Nucleus accumbens (tissue), 56 donors: ENCODE measurements at places on chromosomes 1 and 21.

DNA sequence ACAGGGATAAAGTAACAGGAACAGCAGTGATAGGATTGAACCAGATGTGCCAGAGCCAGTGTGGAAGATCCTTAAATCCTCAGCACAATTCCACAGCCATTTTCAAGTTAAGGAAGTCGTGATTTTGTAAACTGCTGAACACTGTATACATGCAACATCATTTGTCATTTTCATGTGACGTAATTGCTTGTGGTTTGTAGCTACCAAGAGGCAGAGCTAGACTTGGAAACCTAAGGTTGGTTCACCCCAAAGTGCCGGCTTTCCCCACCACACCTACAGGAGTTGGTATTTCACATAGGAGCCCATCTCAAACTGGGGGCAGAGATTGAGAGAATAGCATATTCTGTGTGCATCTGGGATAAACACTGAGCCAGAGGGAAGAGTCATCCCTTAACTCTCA is 113.9 kb downstream of the CAPN8 start:
- DNase-seq = no peak

DNA sequence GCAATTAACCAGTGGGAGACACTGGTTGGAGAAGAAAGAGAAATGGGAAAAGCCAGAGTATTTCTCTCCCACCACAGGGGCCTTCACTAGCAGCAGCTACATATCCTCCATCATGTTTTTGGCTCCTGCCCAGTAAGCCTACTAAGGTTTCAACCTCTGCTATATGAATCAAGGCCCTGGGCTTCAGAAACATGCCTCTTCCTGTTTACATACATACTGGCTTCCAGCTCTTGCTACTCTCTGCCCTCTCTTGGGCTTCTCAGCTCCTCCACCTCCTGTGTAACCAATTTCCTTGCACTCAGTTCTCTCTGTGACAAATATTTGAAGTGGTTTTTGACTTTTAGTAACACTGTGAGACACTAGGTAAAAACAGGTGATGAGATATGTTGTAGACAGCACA is 80.8 kb downstream of the LRRC7 start:
- DNase-seq = no peak

DNA sequence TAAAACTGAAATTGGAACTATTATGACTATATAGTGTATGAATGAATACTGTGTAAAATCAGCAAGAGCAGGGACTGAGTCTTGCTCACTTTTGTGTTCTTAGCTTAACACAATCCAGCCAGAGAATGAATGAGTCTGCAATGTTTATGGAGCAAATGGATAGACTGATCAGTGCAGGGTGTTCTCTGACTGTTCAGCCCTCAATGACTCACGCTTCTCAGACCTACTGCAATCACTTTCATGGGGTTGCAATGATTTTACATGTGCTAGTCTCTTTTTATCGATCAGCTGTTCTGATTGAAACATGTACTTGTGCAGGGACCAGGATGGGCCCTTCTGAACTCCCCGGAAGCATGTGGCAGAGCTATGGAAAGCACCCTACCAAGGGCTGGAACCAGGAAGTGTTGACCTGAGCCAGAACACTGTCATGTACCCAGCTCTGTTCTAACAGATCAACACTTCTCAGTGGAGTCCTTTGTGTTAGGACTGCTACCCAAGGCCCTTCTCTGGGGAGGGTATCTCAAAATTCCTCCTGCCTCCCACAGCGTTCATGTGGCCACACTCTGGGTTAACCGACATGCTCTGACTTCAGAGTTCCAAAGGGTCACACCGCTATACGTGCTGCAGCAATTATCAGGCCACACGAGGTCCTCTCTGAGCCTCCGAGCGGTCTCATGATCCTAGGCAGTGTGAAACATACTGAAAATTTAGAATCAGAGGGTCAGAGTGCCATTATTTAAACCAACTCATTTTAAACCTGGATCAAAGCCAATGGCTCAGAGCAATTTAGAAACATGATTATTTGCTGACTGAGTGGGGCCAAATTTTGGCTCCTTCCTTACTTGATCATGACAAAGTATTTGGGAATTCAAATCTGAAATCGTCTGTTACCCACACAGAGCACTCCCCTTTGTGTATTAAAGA is 35.2 kb downstream of the GRIK1 start:
- DNase-seq = no peak

DNA sequence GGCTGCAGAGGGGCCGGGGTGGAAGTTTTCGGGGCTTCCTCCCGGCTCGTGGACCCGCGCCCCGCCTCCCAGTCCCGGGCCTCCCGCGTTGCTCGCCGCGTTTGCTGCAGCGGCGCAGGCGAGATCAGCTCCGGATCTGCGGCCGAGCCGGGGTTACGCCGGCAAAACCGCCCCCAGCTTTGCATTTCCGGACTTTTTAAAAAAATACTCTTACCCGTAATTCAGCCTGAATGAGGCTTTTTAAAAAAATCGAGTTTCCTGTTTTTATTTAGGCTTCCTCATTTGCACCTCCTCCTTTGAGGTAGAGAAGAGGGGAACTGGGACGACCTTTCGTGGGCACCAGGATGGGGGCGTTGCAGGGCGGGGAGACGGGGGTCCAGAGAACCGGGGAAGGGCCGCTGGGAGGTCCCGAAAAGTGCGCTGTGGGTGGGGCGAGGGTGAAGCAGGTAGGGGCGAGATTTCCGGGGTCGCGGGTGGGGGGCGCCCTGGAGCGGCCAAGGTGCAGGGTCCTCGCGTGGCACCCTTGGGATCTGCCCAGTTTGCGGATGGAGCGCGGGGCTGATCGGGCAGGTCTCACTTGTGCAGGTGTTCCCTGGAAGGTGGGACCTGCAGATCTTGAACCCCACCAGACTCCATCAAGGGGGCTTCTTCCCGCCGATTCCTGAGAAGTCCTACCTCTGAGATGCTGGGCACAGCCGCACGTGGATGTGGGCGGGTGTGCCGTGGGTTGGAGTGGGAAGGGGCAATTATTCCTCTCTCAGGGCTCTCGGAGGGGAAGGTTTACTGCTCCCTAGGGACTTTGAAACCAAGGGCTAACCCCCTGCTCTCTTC is 1.1 kb downstream of the PIK3CD start:
- DNase-seq = no peak

- DNase-seq = no peak
Measured at GRCh38 chr1:37477198-37477931, 3.0 kb downstream of the ZC3H12A start.

DNA sequence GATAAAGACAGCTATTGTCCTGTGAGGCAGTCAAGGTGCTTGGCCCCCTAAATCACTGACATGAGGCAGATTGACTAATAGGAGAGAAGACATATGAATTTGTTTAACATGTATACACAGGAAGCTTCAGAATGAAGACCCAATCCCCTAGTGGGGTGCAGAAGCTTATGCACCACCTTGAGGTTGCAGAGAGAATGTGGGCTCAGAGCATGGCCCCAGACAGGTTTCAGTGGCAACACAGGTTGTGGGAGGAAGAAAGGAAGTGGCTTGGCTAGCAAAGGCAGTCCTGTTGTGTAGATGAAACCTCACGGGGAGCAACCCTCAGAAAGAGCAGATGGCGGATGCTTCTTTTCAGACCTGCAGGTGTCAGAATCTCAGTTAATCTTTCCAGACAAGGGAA is 37.0 kb upstream of the PARP1 start:
- DNase-seq = no peak

DNA sequence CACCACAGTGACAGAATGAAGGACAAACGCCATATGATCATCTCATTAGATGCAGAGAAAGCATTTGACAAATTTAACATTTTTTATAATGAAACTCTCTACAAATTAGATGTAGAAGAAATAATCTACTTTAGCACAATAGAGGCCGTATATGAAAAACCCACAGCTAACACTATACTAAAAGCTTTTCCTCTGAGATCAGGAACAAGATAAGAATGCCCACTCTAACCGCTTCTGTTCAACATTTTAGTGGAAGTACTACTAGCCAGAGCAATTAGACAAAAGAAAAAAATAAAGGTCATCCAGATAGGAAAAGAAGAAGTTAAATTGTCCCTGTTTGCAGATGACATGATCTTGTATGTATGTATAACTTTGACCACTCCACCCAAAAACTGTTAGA is 109.7 kb downstream of the SLC35F3 start:
- DNase-seq = no peak

DNA sequence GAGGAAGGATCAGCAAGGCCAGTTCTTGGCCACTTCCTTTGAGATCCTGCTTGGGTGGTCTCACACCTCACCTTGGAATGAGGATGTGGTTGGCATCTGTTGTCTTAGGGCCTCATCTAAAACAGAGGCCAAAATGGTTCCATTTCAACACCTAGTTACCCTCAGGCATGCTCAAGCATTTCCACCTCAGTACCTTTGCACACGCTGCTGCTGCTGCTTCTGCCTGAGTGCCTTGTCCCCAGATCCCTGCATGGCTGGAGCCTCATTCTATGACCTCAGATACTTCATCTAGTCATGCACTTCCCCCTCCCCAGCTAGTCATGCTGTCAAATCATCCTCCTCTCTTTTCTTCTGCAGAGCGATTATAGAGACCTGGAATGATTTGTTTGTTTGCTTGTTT is 86.8 kb downstream of the ACTL8 start:
- DNase-seq = no peak

DNA sequence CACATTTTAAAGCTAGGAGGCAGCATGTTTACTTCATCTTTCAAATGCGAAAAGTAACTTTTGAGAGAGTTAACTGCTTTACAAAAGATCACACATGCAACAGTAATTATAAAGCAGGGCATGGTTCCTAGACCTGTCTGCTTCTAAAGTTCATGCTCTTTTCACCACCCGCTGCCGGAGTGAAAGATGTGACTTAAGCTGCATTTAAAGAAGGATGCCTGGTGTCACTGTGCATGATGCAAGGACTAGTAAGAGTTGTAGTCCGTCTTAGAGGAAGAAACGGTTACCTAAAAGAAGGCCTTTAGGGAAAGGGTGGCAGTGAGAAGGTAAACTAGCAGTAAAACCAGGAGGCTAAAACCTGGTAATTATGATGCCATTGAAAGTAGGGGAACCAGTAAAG is 1689.1 kb downstream of the KCNT2 start:
- no peak for DNase-seq

- no peak for DNase-seq
Measured at GRCh38 chr1:51088474-51088873, 13.6 kb upstream of the C1orf185 start.

DNA sequence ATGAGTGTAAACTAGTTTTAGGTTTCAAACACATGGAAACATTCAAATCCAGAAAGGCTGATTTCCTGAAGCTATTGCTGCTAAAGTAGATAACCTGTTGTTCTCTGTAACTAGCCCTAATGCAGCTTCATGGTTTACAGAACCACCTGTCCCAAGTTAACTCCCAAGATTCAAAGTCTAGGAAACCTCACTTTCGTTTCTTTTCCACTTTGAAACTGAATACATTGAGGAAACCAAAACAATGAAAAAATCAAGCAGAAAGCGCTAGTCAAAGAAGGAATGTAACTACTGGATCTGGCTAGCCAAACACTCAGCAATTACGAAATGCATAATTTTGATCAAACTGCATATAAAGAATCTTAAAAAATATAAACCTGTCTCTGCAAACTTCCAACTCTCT is 17.8 kb downstream of the SLC16A1 start:
- DNase-seq = no peak

- DNase-seq = no peak
Measured at GRCh38 chr1:27538793-27539192, 48.8 kb upstream of the WASF2 start.

DNA sequence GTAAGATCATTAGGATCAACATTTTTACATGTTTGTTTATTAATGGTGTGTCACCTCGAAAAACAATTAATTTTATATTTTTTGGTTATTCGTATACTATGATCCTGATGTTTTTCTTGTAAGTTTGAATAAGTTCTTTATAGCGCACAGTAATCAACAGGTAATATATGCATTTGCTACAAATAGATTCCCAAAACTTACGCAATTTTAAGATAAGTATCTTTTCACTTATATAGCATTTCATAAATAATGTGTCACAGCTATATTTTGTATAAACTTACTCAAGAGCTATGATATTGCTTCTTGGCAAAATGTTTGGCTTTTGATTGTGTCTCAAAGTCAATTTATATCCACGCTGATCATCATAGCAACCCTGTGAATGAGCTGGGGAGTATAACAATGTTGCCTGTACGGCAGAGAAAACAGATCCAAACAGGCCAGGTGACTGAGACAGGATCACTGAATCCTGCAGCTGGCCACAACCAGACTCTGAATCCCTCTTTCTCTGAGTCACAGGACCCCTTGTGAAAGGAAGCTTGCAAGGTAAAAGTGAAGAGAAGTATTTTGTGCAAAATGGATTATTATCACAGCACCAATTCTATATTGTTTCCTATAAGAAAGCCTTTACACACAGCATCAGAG is 48.6 kb downstream of the GNG12 start:
- no peak for DNase-seq

DNA sequence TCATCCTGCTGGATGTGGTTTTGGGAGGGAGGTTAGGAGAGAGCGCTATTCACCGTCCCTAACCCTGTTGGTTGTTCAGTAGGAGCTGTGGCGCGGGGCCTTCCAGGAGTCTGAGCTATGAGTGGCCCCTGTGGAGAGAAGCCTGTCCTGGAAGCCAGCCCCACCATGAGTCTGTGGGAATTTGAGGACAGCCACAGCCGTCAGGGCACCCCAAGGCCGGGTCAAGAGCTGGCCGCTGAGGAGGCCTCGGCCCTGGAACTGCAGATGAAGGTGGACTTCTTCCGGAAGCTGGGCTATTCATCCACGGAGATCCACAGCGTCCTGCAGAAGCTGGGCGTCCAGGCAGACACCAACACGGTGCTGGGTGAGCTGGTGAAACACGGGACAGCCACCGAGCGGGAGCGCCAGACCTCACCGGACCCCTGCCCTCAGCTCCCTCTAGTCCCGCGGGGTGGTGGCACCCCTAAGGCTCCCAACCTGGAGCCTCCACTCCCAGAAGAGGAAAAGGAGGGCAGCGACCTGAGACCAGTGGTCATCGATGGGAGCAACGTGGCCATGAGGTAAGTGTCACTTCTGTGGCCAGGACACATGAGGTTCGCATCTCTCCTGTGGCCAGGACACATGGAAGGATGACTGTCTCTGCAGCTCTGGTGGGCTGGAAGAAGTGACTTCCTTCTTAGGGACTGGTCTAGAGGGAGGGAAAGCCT is 1.2 kb downstream of the ZC3H12A start:
- DNase-seq = no peak

GRCh38 chr1:172909606-172910326 is 141.0 kb downstream of the TNFSF18 start:
- no peak for DNase-seq

DNA sequence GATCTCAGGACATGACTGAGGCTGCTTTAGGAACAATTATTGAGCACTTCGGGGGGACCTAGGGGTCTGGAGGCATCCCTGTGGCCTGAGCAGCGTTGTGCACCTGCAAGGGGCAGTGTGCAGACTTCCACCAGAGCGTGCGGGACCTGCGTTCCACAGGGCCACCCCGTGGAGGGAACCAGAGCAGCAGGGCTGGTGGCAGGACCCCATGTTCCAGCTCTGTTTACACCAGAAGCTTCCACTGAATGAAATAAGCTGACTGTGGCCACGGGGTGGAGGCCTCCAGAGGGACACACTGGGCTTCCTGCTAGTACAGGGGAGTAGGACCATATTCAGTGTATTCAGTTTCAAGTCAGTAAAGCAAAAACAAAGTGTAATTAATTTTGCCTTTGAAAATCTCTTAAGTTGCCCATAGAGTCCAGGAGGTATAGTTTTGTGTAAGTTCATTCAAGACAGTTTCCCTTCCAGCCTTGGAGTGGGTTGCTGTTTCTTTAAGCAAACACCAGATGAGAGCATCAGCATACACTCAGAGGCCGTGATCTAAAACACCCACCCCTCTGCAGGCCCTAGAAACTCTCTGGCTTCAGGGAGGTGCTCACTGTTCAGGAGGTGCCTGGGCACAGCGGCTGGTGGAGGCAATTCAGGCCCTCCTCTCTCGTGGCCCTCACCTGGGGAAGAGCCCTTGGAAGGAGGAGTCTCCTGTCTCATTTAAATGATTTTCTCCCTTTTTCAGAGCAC is 16.6 kb downstream of the SLC1A7 start:
- no peak for DNase-seq
